ENCODE measurements at places on chromosomes 16 and 17.

- DNase-seq = no peak
These were observed 9.8 kb downstream of the TRPV2 start for GRCh38 chr17:16425202-16425601.

DNA sequence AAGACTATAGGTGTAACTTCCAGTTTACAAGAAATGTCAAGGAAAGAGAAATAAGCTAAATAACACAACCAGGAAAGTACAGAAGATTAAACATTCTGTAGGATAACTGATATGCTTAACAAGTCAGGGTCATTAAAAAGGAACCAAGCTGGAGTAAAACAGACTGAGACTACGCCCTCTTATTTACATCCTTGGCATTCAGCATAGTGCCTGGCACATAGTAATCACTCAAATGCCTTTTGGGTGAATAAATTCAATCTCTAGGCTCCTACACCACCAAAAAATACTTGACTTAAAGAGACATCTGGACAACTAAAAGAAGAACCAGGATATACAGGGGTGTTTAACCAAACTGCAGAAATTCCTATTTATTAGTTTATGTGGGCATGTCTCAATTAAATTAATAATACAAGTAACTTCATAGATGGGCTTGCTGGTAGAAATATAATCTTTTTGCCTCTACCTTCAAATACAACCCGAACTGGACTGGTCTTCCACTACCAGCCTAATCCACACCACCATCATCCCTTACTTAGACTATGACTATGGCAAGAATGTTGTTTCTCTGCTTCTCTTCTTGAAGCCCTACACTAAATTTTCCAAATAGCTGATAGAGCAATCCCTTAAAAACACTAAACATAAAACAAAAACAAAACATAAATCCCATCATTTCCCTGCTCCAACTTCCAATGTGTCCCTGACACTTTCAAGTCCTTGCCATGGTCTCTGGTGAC, 47.7 kb upstream of the ULK2 start:
- no peak for DNase-seq

GRCh38 chr16:48308535-48308934, 61.2 kb upstream of the ABCC11 start:
- no peak for DNase-seq

- no peak for DNase-seq
These were observed 916.1 kb downstream of the KCNJ2 start for GRCh38 chr17:71085238-71086033.

GRCh38 chr17:1707107-1707506, 3.1 kb downstream of the TLCD2 start:
- no peak for DNase-seq

DNA sequence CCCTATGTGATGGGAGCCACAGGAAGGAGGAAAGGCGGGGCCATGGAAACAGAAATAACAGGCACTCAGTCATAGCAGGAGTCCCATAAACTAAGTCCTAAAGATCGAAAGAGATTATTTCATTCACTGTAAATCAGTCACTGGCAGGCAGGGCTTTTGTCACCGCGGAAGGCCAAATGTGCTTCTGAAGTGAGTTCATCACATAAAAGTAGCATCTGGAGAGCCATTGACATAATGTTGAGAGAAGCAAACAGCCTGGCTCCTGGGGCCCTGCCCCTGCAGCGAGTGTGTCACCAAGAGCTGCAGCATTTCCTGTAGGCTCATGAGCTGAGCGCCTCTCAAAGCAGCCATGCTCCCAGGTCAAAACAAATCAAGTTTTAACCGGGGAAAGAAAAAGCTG, 476.2 kb downstream of the HAPSTR1 start:
- DNase-seq = no peak

DNA sequence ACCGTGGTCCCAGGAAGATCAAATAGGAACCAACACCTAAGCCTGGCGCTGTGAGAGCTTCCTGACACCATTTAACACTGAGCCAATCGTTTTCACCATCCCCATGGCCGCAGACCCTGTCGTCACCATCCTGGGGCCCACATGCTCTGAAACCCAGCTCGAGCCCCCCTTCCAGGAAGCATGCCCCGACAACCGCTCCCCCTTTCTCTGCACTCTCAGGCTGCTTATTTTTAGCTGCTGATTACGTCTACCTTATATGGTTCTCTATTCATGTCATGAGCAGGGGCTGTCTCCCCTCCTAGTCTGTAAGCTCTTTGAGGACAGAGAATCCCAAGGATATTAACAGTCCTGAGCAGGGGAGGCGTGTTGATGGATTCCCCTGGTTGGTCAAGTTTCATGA, 10.5 kb downstream of the SRL start:
- DNase-seq = no peak

GRCh38 chr16:71230122-71230845, at the start of gene HYDIN:
Gene HYDIN, minus strand, starts transcription at chr16:71230722. Its CDS starts 43,827 bp downstream, at chr16:71186895.
- no peak for DNase-seq

DNA sequence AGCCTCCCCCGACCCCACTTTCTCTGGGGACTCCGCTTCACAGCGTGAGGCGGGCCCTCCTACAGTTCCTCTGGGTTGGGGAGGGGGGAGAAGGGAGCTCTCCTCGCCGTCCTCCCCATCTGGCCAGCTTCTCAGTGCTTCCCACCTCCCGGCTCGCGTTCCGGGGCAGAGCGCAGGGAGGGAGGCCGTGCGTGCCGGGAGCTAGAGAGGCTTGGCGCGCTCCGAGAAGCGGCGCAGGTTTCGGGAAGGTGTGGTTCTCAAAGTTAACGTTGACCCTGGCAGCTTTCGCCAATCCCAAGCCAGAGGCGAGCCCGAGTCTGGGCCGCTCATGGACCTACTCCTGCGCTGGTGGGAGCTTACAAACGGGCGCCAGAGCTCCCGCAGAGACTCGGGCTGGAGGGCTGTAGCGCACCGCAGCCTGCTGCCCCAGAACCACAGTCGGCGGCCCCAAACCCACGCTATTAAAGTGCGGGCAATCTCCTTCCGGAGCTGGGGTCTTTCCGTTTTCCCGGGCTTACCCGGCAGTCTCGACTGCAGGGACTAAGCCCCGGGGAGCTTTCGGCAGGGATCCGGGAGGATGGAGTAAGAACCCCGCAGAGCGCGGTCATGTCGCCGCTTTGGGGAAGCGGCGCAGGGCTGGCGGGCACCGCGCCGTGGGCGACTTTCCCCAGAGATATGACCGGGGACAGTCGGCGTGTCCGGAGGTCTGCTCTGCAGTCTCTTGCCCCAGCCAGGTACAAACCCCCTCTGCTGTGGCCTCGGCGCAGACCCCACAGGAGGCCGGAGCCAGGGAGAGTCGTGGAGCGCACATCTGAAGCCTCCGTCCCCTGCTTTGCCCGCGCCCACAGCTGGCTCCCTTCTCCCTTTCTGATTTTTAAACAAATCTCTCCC, 787 bp downstream of the CDH11 start:
- DNase-seq = peak; percentile 76

- no peak for DNase-seq
These were observed 12.5 kb downstream of the SREBF1 start for GRCh38 chr17:17824119-17824782.

DNA sequence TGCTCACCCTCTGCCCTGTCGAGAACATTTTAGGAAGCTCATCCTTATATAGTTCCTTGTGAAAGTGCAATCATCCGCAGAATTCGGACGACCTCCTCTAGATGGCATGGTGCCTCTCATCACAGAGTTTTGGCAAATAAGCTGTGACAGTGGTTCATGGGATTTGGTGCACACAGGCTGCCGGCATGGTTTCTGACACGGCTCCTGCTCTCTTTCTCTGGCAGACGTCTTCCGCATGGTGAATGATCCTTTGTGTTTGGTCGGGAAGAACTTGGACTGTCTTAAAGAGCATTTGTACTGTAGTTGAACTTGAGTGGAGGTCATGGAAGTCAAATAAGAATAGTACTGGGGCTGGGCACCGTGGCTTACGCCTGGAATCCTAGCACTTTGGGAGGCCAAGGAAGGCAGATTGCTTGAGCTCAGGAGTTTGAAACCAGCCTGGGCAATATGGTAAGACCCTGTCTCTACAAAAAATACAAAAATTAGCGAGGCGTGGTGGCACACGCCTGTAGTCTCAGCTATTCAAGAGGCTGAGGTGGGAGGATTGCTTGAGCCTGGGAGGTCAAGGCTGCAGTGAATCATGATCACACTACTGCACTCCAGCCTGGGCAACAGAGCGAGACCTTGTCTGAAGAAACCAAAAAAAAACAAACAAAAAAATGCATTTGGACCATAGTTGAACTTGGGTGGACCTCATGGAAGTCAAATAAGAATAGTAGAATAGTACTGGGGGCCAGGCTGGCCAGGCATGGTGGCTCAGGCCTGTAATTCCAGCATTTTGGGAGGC, 34.7 kb upstream of the NAT9 start:
- DNase-seq = no peak

DNA sequence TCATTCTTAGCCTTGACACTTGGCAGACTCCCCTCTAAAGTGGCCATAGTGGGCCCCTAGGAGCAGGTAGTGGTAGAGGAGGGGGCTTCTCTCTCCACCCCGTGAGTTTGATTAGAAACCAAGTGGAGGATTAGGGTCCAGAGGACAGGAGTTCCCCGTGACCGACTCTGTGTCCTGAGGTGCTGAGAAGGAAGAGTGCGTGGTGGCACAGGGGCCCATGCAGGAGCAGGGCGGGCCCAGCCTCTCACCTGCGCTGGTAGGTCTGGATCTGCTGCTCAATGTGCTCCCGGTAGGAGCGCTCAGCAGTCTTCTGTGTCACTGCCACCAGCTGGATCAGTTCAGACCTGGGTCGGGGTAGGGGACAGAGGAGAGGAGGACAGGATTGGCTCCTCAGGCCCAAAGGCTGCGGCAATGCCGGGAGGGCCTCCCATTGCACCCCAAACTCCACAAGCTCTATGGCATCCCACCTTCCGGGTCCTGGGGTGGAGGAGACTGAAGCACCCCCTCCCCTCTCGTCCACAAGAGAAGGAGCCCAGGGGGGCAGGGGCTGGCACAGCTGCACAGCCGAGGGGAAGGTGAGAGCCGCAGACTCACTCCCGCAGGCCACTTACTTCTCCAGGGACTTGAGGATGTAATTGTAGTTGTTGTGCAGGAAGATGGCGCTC, 6.2 kb downstream of the ZACN start:
- no peak for DNase-seq

- no peak for DNase-seq
These were observed 1.3 kb downstream of the PRM2 start for GRCh38 chr16:11274964-11275363.

DNA sequence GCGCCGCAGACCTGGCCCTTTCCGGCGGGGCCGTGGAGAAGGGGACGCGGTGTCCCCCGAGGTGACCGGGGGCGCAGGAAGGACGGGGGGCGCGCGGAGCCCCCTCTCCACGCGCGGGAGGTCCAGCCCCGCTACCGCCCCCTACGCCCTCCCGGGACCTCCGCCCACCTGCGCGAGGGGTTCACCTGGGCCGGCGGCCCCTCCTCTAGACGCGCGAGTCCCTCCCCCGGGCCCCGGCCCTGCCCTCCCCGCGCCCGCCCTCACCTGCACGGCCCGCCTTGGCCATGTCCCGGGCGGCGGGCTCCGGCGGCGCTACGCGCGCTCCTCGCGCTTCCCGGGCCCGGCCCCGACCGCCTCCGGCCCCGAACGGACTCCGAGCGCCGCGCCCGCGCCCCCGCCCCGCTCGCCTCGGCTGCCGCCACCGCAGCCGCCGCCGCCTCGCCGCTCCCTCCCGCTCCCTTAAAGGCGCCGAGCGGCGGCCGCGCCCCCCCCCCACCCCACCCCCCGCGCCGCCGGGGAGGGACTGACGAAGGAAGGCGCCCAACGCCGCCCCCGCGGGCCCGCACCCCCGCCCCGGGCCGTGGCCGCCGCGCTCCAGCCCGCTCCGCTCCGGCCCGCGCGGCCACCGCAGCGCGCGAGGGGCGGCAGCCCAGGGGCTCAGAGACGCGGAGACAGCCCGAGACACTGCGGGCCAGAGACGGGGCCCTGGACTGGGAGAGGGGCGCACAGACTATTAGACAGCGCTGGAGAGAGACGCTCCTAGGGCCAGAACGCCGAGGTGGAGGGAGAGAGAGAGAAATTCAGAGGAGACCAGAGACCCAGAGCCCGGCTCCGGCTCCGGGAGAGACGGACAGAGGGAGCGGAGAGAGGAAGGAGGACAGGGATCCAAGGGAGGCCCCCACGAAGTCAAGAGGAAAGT, at the start of gene PITPNM3:
TSS of gene PITPNM3 (minus strand) at position 435 of the 919 bp plus-strand sequence. CDS start at position 286, 149 bp downstream.
- DNase-seq = peak; percentile 62

- no peak for DNase-seq
These were observed 44.0 kb downstream of the SREBF1 start for GRCh38 chr17:17792551-17793377.

GRCh38 chr17:18025241-18025944, 13.6 kb downstream of the ATPAF2 start:
- DNase-seq = no peak

- DNase-seq = no peak
These were observed 191.8 kb downstream of the STX8 start for GRCh38 chr17:9383826-9384225.

DNA sequence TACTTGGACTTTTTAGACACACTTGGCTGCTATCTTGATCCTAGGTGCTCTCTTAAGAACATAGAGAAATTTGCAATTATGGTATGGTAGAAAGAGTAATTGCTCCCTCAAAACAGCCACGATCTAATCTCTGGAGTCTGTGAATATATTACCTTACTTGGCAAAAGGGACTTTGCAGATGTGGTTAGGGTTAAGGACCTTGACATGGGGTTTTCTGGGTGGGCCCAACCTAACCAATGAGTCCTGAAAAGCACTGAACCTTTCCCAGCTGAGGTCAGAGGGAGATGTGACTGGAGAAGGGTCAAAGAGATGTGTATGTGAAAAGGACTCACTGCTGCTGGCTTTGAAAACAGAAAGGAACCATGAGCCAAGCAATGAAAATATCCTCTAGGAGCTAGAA, 26.7 kb upstream of the MED13 start:
- no peak for DNase-seq

- DNase-seq = no peak
These were observed 23.6 kb downstream of the ALOX12B start for GRCh38 chr17:8063761-8064534.

DNA sequence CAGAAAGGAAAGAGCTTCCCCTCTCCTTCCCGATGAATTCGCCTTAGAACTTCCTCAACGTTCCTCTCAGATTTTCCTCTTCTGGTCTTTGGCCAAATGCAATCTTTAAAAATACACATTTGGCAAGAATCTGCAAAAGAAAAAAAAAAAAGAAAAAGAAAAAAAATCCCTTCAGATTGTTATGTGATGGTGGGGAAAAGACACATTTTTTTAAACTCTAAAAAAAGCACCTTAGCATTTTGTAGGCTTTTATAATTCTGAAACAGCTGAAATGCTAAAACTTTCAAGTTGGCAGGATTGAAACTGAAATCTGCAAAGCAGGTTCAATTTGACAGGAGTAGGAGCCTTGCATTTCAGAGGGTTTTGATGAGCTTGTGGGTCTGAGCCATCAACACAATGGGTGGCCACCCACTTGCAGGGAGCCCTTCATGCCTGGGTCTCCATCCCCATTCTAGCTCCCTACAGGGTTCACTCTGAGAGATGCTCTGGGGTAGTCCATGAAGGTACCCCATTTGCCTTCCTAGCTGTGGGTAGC, 33.1 kb downstream of the CACNG3 start:
- DNase-seq = no peak

DNA sequence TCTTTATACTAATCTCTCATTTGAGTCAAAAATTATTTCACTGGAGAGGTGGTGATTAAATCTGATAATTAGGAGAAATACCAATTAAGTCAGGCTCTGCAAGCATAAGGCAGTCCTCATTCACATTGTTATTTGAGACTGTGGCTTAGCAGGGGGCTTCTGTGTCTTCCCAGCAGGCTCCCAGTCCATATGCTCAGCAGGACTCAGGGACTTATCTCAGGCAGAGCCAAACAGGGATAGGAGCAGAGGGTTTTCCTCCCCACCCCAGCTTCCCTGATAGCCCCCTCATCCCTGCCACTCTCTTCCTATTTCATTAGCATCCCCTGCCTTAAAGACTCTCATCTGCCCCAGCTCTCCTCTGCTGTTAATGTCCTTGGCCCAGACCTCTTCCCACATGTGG, 104.3 kb upstream of the DNAH9 start:
- DNase-seq = no peak

GRCh38 chr17:48625495-48626244, 488 bp downstream of the HOXB9 start:
- DNase-seq = no peak
